ENCODE measurements at places on chromosomes 11 and 22.

- DNase-seq: no peak
These were observed 12.9 kb upstream of the SH3BP1 start for GRCh38 chr22:37626556-37627075.

- DNase-seq: no peak
These were observed 339.3 kb upstream of the SYN3 start for GRCh38 chr22:33397381-33397907.

GRCh38 chr22:37747080-37747714 is 50.3 kb downstream of the TRIOBP start:
- peak; percentile 74 for DNase-seq

- DNase-seq: no peak
These were observed 44.3 kb downstream of the EIF3F start for GRCh38 chr11:8031248-8032115.

- DNase-seq: peak; percentile 39
These were observed 116.8 kb downstream of the RRAS2 start for GRCh38 chr11:14242187-14242586.

DNA sequence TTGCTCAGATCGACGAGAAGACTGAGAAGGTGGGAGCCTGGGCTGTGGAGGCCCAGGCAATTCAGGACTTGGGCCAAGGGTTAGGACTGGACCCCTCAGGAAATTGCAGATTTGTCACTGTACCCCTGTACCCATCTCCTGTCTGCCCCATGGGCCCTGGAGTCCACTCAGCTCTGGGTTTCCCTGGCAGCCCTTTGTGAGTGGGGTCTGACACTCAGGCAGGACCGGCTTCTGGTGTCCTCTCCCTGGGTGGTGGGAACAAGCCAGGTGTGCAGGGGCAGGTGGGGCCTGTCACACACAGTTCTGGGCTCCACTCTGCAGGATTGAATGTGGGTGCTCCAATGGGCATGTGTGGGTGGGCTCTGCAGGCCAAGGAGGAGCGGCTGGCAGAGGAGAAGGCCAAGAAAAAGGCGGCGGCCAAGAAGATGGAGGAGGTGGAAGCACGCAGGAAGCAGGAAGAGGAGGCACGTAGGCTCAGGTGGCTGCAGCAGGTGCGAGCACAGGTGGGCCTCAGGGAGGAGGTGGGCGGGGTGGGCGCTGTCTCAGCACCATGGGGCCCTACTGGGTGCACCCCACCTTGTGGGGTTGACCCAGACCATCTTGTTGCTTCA is 21.6 kb downstream of the INCENP start:
- no peak for DNase-seq

GRCh38 chr11:47768101-47768612 is 1.0 kb upstream of the FNBP4 start:
- peak; percentile 75 for DNase-seq

DNA sequence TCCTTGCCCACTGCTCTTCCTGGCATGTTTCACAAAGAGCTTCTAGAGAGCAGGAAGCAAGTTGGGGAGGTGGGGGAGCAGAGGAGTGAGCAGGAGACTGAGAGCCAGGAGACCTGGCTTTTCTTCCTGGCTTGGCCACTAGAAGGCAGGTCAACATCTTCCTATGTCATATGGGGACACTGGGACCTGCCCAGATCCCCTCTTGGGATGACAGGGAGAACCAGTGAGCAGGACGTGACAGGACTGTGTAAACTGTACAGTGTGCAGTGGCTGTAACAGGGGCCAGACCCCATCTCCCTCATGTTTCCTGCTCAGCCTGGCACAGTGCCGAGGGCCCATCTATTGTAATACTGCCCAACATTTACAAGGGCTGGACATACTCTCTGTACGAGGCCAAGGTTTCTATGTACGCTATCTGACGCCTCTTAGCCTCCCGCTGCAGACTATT is 29.4 kb downstream of the GDPD5 start:
- no peak for DNase-seq

DNA sequence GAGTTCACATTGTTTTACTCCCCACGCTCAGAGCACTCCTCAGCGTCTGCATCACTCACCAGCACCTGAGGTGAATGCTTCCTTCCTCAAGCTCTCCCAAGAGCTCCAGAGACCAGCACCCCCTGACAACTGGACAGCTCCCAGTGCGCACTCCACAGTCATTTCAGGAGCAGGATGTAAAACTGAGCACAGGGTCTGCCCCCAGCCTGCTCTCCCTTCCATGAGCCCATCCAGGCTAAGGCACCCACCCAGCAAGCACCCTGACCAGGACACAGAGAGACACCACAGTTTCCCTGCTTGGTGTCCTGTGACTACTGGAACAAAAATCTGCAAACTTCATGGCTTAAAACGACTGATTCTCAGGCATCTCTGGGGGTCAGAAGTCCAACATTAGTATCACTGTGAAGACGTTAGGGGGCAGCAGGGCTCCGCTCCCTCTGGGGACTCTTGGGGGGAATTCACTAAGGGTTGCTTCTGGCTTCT is 3.3 kb downstream of the SCGB1D2 start:
- peak; percentile 27 for DNase-seq

- no peak for DNase-seq
These were observed 55.2 kb downstream of the FLRT1 start for GRCh38 chr11:64090806-64091516.

DNA sequence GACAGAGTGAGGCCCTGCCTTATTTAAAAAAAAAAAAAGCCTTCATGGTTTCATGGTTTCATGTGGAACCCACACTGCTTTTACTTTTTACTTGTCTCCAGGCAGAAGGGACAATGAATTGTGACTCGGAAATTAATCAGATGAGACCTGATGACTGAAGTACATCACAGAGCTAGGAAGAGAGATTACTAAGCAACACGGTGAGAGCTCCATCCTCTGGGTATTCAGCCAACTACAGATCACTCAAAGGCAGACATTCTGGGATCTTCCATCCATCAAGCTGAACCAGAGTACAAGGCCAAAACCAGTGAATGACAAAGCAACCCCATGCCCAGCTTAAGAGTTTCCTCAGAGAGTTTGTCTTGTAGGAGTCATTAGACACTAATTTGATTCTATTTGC is 433.2 kb downstream of the SOX6 start:
- DNase-seq: no peak

DNA sequence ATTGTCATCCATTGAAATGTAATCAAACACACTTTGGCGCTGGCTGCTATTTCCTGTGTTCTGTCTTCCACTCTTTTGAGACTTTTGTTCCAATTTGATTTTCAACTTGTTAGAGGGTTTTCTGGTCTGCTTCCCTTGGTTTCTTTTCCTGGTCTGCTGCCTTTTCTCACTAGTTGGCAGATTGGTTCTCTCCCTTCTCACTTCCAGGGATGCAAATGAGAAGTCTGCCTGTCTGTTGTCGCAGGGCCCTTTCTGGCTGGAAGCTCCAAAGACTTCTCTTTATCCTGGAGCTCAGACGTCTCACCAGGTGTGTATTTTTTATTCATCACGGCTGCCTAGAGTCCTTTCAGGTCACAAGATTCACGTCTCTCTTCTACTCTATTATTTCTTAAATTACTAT is 84.0 kb downstream of the RPS6KA4 start:
- no peak for DNase-seq

GRCh38 chr11:68138237-68138636 is 17.0 kb upstream of the CHKA start:
- DNase-seq: no peak

- no peak for DNase-seq
These were observed 382 bp downstream of the C11orf54 start for GRCh38 chr11:93741882-93742226.

DNA sequence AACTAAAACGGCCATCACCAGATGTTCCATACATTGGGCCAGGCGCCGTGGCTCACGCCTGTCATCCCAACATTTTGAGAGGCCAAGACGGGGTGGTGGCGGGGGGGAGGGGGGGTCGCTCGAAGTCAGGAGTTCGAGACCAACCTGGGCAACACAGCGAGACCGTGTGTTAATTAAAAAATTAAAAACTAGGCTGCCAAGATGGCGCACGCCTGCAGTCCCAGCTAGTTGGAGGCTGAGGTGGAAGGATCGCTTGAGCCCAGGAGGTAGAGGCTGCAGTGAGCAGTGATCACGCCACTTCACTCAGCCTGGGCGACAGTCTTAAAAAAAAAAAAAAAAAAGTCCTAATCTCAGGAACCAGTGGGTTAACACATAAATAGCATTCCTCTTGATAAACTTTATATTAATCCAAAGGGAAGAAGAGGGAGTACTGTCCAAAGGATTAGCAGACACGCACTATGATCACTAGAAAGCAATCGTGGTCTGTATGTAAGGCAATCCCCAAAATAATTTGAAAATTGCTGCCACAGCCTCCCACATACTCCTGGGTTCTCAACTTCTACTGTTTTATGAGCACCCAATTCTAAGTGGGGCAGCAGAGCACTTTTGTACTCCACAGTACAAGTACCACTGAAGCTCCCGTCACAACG is 604 bp downstream of the PUS3 start:
- DNase-seq: no peak

- DNase-seq: peak; percentile 27
These were observed 5.0 kb downstream of the CD81 start for GRCh38 chr11:2382129-2382517.

GRCh38 chr11:133801356-133801755 is 44.0 kb downstream of the SPATA19 start:
- no peak for DNase-seq

DNA sequence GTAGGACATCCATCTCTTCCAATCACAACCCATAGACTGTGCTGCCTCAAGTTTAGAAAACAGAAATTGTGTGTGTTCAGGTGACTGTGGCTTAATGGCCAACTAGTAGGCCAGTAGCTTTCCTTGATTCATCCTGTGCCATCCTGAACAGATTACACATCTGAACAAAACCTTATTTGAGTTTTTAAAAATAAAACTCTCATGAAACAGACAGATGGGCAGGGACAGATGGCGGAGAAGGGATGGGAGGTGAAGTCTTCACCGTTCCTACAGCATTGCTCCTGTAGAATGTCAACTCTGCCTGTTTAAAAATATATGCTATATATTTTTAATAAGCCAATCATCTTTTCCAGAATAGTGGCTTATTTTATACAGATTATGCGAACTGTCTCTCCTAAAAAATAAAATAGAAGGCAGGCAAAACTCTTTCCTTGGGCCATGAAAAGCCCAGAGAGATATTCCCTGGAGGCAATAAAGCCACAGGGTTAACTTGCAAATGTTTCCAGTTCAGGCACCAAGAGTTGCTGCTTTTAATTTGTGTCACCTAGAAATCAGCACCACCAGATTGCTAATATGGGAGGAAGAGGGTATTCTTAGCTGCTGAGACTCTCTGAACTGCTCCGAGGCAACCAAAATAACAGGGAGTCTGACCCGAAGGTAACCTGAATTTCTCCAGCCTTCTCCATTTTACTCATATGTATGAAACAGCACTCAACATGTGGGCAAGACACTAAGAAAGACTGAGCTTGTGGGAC is 861.2 kb downstream of the OPCML start:
- DNase-seq: no peak

DNA sequence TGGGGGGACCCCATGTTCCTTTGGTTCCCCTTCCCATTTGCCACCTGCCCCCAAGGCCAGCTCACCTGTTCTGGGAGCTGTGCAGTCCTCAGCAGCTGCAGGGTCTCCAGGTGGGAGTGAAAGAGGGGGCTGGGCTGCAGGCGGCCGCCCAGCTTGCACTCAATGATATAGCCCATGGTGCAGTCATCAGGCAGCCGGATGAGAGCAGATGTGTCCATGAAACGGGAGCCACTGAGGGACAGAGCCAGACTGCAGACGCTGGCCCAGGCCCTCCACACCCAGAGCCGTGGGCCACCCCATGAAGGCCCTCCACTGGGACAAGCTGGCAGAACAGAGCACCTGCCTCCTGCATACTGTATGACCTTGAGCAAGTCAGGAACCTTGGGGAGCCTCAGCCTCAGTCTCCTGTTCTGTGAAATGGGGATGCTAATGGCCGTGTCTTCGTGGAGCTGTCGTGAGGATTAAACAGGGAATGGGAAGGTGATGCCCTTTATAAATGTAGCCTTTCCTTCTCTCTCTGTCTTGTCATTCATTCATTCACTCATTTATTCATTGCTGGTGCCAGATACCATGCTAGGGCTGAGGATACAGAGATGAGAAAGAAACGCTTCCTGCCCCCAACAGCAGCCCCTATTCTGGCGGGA is 11.6 kb downstream of the MFNG start:
- DNase-seq: no peak

DNA sequence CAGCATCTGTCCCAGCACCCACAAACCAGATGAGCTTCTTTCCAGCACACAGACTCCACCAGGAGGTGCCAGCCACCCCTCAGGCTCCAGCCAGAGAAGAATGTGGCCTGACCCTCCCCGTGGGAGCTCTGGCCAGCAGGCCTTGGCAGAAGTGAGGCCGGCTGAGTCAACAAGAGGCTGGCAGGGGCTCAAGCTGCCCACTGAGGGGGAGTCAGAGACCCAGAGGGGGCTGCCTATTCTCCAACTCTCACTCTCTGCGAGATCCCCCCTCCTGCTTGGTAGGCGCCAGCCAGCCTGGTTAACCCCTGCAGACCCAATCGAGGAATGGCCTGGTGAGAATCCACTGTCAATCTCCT is 10.6 kb upstream of the CDC42EP1 start:
- DNase-seq: peak; percentile 84

- no peak for DNase-seq
These were observed 14.3 kb upstream of the ARRB1 start for GRCh38 chr11:75365711-75366181.

DNA sequence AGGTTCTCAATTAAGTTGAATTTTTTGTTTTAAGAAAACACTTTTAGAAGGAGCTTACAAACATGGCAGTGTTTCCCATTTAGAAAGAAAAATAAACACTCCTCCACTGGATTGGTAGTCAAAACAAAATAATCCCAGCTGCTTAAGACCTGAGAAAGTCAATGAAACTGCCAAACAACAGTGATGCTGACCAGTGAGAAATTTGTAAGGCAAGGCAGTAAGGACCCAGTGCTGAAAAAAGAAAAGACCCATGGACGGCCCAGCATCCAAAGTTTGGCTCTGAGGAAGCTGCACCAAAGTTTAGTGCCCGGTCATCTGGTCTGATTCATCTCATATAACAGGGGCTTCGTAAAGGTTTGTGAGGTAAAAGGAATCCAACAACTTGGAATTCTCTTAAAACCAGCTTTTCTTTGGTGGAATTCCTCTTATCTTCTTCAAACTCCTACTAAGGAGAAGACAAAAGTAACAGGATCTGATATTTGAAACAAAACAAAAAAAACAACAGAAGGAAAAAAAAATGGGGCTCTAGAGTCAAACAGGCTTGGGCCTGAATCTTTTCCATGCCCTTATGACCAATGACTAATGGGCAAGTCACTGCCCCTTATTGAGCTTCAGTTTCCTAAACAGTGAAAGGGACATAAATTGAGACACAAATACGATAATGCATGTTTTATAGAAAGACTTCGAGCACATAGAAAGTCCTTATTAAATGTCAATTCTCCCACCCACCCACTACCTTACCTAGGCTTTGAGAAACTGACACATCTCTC is 383.0 kb upstream of the NARS2 start:
- DNase-seq: no peak

DNA sequence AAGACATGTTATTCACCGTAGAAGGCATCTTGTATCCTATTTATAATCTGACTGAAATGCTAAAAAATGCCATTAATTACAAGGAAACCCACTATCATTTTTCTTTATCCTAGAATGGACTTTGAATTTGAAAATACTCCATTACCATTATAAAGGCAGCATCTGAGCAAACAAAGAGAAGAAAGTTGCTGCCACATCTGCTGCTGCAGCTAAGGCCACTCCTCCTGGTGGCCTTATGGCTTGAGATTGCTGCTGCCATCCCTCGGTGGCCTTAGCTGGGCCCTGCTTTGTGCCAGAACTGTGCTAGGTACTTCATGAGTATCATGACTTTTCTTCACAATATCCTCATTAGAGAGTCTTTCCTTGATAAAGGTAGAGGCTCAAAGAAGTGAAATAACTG is 1210.1 kb upstream of the TENM4 start:
- DNase-seq: no peak
